ENCODE measurements at places on chromosomes 7 and 10.
A peak's percentile ranks its signal among the peaks of the same experiment; 100 is the strongest.

DNA sequence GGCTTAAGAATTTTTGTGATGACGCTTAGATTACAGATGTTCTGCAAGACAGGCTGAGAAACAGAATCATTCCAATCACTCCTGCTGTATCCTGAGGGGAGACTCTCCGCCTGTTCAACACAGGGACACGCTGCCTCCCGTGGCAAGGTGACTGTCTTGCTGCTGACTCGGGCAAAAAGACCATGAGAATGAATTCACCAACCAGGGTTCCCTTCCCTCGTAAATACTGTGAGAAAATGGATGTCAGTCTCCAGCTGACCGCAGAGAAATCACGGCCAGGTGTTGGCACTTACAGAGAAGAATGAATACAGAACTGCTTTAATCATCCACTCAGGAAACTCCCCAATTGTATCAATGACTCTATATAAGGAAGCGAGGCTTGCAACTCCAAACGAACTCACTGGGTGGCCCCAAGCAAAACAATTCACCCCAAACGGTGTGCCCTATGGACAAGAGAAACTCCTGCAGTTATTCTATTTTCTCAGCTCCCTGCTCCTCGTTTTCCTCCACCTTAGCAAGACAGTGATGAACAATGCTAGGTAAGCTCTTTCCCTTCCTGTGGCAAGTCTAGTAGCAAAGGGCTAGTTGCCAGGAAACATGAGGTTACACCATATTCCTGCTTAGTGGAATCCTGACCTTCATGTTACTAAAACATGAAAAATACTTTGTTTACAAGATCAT is 22.8 kb downstream of the GNA12 start:
- DNase-seq, result no peak

GRCh38 chr10:30554440-30554825 is 75.1 kb downstream of the LYZL2 start:
- DNase-seq, result no peak

DNA sequence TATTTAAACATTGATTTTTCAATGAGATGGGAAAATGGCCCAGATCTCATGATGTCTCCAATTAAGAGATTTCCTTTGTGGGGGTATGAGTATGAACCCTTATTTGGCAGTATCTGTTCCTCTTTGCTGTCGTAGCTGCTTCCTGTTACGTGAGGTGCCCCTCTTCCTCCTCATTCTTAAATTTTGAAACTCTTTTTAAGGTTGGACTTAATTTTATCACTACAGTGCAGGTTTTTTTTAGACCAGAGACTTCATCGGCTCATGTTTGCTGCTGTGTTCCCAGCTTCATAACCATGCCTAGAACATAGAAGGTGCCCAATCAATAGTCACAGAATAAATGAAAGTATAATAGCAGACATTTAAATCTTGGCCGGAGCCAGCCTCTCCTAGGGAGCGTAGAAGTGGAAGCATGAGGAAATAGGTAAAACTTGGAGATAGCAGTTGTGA is 2.4 kb downstream of the MIOS start:
- peak; percentile 62 for DNase-seq

DNA sequence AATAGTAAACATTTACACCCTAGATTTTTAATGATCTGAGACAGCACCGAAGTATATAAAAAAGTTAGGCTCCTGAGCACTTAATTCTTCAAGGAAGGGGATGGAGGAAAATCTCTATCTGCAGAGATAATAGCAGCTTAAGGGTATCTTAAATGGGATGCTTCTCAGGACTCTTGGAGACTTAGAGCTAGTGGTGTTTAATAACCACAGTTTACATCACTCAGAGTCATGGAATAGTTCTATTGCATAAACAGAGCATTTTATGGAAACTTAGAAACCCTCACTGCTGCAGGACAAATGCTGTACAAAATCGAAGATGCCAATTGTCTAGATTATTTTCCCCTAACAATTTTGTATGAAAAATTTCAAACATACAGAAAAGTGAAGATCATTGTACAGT is 398.9 kb upstream of the GALNT17 start:
- DNase-seq, result no peak

- DNase-seq, result no peak
Measured at GRCh38 chr7:124515106-124515830, 250.3 kb downstream of the GPR37 start.

- no peak for DNase-seq
Measured at GRCh38 chr7:17855202-17855601, 85.1 kb downstream of the SNX13 start.

DNA sequence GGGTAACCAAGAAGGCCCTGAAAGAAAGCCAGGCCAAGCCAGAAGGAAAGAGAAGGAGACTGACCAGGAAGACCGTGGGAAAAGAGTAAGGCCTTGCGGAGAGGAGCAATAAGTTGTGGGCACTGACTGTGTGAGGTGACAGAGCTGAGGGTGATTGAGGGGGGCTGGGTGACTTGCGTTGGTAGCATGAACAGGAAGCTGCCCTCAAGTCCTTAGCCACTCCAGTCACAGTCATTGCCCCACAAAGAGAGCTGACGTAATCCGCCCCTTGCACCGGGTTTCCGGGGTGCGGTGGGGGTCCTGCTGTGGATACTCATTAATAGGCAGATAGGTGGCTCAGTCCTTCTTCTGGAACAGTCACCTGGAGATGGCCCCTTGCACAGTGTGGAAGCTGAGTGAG is 16.1 kb upstream of the DMBT1 start:
- no peak for DNase-seq

- no peak for DNase-seq
Measured at GRCh38 chr7:107384025-107384424, 85.8 kb upstream of the GPR22 start.

- no peak for DNase-seq
Measured at GRCh38 chr10:32327364-32327691, 19.6 kb downstream of the EPC1 start.

GRCh38 chr10:122656308-122656705 is 43.3 kb downstream of the C10orf120 start:
- DNase-seq, result no peak

DNA sequence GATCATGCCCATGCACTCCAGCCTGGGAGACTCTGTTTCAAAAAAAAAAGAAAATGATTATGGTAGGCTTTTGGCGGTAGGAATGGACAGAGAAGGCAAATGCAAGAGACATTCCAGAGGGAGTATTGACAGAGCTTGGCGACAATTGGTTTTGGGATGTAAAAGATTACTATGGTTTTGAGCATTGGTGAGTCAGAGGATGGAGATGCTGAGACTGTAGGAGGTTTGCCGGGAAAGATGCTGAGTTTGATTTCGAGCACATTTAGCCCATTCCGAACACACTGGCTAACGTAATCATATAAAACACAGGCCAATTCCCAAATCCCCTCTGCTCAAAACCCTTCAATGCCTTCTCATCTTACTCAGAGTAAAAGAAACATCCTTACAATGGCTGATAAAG is 161.6 kb upstream of the MKLN1 start:
- DNase-seq, result no peak

DNA sequence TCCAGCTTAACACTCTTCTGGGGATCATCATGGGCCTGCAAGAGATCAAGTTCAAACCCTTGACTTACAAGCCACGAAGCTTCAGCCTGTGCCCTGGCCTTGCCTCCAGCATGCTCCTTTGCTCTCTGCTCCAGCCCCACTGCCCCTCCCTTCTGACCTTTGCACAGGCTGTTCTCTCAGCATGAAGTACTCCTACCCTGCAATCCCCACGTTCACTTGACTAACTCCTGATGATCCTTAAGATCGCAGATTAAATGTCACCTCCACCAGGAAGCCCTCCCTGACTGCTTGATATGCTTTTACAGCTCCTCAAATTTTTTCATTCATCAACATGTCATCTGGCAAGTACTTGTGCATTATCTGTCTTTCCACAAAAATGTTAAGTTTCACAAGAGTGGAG is 75.5 kb upstream of the SLF2 start:
- no peak for DNase-seq

GRCh38 chr10:122165484-122166276 is 105.4 kb upstream of the BTBD16 start:
- no peak for DNase-seq

- no peak for DNase-seq
Measured at GRCh38 chr10:128438417-128439063, 312.3 kb upstream of the MKI67 start.

DNA sequence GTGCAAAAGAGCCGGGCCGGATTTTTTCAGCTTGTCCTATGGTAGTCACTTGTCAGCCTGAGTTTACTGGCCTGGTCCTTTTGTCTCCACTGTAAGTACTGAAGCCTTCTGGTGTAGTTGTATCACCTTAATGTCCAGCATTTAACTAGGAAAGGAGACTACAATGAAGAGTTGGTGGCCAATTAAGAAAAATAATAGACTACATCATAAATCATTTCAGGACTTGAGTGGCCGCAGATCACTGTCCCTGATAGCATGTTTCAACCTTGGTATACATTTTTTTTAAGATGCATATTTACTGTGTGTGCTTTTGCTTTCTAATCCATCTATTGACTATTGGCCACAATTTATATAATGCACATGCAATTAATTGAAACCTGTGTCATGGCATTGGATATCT is 6.1 kb downstream of the FZD1 start:
- DNase-seq, result no peak

GRCh38 chr7:100372256-100372655 is 1.0 kb upstream of the PILRA start:
- DNase-seq, result no peak

All from GM12864 (cell line).